ENCODE measurements at places on chromosomes 12 and 14. TPM values are rescaled to one million over a fixed set of nuclear protein-coding genes. Genes with fewer than 3 reads are reported as not detected.

Gene ITGB7
- 159 TPM for total RNA-seq

GRCh38 chr14:59771577-59771976 is 99.0 kb downstream of the RTN1 start:
- H3K4me1 ChIP-seq = no peaks in the 10 kb centered on the region
- no peaks in the 10 kb centered on the region for H3K36me3 ChIP-seq
- H3K27me3 ChIP-seq = no peaks in the 10 kb centered on the region
- no peak overlapping the region for H3K4me3 ChIP-seq
- DNase-seq = no peak

DNA sequence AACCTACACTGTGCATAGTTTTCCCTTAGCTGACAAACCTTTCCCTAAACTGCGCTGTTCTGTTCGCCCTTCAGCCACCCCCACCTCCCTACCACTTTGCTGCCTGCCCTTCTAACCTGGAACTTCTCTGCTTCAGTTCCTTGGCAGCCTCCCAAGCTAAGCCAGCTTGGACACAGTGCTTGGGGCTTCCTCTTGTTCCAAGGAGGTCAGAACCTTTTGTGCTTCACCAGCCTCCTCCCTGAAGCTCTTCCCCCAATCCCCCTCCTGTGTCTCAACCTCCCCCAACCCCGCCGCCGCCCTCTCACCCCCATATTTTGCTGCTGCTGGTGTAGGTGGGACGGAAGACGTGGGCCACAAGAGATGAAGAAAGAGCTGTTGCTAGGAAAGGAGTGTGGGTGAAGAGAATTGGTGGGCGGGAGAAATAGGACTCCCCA is 8.1 kb upstream of the RIC8B start:
- no peak overlapping the region for H3K4me3 ChIP-seq
- no peak for DNase-seq
- H3K4me1 ChIP-seq = peaks cover 23% of the 10 kb centered on the region
- H3K27me3 ChIP-seq = no peaks in the 10 kb centered on the region
- H3K36me3 ChIP-seq = no peaks in the 10 kb centered on the region
- H3K27ac ChIP-seq = no peak overlapping the region

- H3K4me3 ChIP-seq = no peak overlapping the region
- no peak for DNase-seq
- no peak overlapping the region for H3K27ac ChIP-seq
- H3K36me3 ChIP-seq = no peaks in the 10 kb centered on the region
- no peaks in the 10 kb centered on the region for H3K4me1 ChIP-seq
- H3K27me3 ChIP-seq = no peaks in the 10 kb centered on the region
Observed at GRCh38 chr12:51647647-51648046, 56.6 kb downstream of the SCN8A start.

DNA sequence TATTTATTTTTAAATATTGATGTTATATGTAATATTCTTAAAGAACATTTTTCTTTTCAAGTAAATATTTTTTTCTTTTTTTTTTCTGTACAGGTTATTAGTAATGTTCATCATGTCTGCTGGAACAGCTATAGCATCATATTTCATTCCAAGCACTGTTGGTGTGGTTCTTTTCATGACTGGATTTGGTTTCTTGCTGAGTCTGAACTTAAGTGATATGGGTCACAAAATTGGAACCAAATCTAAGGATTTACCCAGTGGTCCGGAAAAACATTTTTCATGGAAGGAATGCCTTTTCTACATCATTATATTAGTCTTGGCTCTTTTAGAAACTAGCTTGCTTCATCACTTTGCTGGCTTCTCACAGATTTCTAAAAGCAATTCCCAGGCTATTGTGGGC is 23.2 kb downstream of the PCNX4 start:
- H3K27me3 ChIP-seq = no peaks in the 10 kb centered on the region
- H3K4me1 ChIP-seq = no peaks in the 10 kb centered on the region
- no peak overlapping the region for H3K27ac ChIP-seq
- DNase-seq = no peak
- peaks cover 44% of the 10 kb centered on the region for H3K36me3 ChIP-seq

GRCh38 chr12:69866698-69867097 is 41.7 kb downstream of the MYRFL start:
- no peaks in the 10 kb centered on the region for H3K4me1 ChIP-seq
- DNase-seq = no peak
- H3K27ac ChIP-seq = no peak overlapping the region
- no peaks in the 10 kb centered on the region for H3K27me3 ChIP-seq

GRCh38 chr12:80107221-80107620 is 7.9 kb downstream of the OTOGL start:
- H3K27ac ChIP-seq = no peak overlapping the region
- H3K27me3 ChIP-seq = no peaks in the 10 kb centered on the region
- no peak for DNase-seq
- H3K4me3 ChIP-seq = no peak overlapping the region
